ENCODE measurements at places on chromosomes 6 and 20. TPM values are rescaled to one million over a fixed set of nuclear protein-coding genes. Genes with fewer than 3 reads are reported as not detected.

GRCh38 chr6:1346101-1346500 lies 34.2 kb downstream of the FOXQ1 start:
- no peak overlapping the region for H3K4me3 ChIP-seq
- H3K36me3 ChIP-seq, result no peaks in the 10 kb centered on the region
- H3K4me1 ChIP-seq, result no peaks in the 10 kb centered on the region
- H3K27ac ChIP-seq, result no peak overlapping the region
- DNase-seq, result no peak

DNA sequence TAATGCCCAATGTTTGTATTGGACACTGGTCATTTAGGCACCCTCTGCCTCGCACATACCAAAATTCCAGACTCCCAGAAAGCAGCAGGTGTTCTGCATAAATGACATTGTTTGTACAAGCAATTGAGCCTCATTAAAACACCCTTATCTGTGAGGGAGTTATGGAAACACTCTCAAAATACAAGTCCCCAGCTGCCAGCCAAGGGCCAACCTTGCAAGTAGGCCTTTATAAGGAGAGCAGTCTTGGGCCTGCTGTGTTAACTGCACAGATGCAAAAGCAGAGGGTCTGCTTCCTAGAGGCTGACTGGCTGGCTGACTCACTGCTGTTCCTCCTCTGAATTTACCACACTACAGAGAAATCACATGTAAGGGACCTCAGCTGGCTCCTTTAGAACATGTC lies 150.4 kb upstream of the HMGN3 start:
- H3K4me1 ChIP-seq, result peaks cover 19% of the 10 kb centered on the region
- H3K27ac ChIP-seq, result peak overlapping the region; percentile 20
- no peaks in the 10 kb centered on the region for H3K27me3 ChIP-seq
- no peaks in the 10 kb centered on the region for H3K36me3 ChIP-seq

- no peak overlapping the region for H3K27ac ChIP-seq
- H3K27me3 ChIP-seq, result no peaks in the 10 kb centered on the region
- no peaks in the 10 kb centered on the region for H3K4me1 ChIP-seq
- H3K4me3 ChIP-seq, result no peak overlapping the region
- no peaks in the 10 kb centered on the region for H3K36me3 ChIP-seq
- DNase-seq, result no peak
Measured at GRCh38 chr6:4751823-4752464, 24.3 kb upstream of the CDYL start.

GRCh38 chr6:34049395-34050342 lies 96.2 kb downstream of the GRM4 start:
- no peaks in the 10 kb centered on the region for H3K36me3 ChIP-seq
- no peaks in the 10 kb centered on the region for H3K4me1 ChIP-seq
- no peak for DNase-seq
- no peak overlapping the region for H3K4me3 ChIP-seq
- H3K27ac ChIP-seq, result no peak overlapping the region

- DNase-seq, result peak; percentile 56
- peak overlapping the region; percentile 88 for H3K4me3 ChIP-seq
- H3K27me3 ChIP-seq, result no peaks in the 10 kb centered on the region
Measured at GRCh38 chr6:41940759-41941279, 789 bp downstream of the CCND3 start.

GRCh38 chr6:27541212-27541932 lies 68.5 kb upstream of the ZNF184 start:
- no peaks in the 10 kb centered on the region for H3K36me3 ChIP-seq
- H3K4me1 ChIP-seq, result no peaks in the 10 kb centered on the region
- no peaks in the 10 kb centered on the region for H3K27me3 ChIP-seq

- no peak overlapping the region for H3K27ac ChIP-seq
- H3K36me3 ChIP-seq, result peaks cover 12% of the 10 kb centered on the region
- H3K27me3 ChIP-seq, result no peaks in the 10 kb centered on the region
- H3K4me3 ChIP-seq, result no peak overlapping the region
- no peak for DNase-seq
- peaks cover 4% of the 10 kb centered on the region for H3K4me1 ChIP-seq
Measured at GRCh38 chr6:83051377-83052172, 14.1 kb downstream of the UBE3D start.

DNA sequence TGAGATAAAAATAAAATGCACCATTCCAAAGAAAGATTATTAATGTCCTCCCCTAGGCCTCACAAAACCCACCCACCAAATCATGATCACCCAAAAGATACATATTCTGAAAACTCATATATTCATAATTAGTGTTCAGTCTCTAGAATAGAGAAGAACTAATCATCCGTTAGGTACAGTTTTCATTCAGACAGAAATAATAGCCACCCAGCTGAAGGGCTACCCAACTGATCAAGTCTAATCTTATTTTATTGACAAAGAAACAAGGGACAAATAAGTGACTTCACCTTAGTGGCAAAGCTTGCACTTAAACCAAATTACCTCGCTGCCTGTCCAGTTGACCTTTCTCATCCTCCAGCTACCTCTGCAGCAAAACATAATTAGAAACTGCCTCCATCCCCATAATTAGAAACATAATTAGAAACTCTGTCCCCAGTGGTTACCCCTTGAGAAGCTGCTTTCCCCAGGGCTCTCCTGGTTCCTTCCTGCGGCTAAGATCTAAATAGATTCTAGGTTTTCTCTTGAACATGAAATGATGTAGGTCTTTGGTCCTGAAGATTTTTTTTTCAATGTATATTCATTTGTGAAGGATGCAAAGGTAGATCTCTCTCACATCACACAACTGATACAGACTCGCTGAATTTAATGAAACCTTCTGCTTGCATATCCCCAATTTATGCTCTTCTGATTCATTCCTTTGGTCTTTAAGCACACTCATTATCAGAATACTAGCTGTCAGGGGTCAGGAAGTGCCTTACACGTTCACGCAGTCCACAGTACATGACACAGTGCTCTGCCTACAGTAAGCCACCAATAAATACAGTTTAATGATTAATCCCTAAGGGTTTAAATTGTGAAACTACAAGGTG lies 46.3 kb downstream of the HBS1L start:
- no peaks in the 10 kb centered on the region for H3K27me3 ChIP-seq
- H3K4me1 ChIP-seq, result no peaks in the 10 kb centered on the region
- no peak overlapping the region for H3K27ac ChIP-seq
- H3K36me3 ChIP-seq, result peaks cover 2% of the 10 kb centered on the region

- DNase-seq, result no peak
- H3K4me1 ChIP-seq, result no peaks in the 10 kb centered on the region
- H3K36me3 ChIP-seq, result no peaks in the 10 kb centered on the region
Measured at GRCh38 chr6:13273202-13273930, 55.0 kb downstream of the TBC1D7 start.

DNA sequence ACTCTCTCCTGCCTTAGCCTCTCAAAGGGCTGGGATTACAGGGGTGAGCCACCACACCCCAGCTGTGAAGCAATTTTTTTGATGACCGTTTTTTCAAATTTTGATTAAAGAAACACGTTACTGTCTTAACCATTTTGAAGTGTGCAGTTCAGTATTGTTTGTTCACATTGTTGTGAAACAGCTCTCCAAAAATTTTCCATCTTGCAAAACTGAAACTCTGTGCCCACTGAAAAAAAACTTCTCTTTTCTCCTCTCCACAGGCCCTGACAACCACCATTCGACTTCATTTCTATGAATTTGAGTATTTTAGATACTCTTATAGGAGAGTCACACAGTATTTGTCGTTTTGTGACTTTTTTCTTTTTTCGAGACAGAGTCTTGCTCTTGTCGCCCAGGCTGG lies 53.9 kb downstream of the ECT2L start:
- DNase-seq, result no peak
- H3K4me3 ChIP-seq, result no peak overlapping the region
- H3K36me3 ChIP-seq, result no peaks in the 10 kb centered on the region
- no peaks in the 10 kb centered on the region for H3K4me1 ChIP-seq
- no peaks in the 10 kb centered on the region for H3K27me3 ChIP-seq

- no peaks in the 10 kb centered on the region for H3K27me3 ChIP-seq
- no peaks in the 10 kb centered on the region for H3K36me3 ChIP-seq
- H3K4me1 ChIP-seq, result no peaks in the 10 kb centered on the region
- H3K27ac ChIP-seq, result no peak overlapping the region
- no peak overlapping the region for H3K4me3 ChIP-seq
Measured at GRCh38 chr6:6597682-6598081, 9.2 kb downstream of the LY86 start.

- no peak overlapping the region for H3K27ac ChIP-seq
- peaks cover 5% of the 10 kb centered on the region for H3K4me1 ChIP-seq
- no peaks in the 10 kb centered on the region for H3K36me3 ChIP-seq
- H3K27me3 ChIP-seq, result no peaks in the 10 kb centered on the region
Measured at GRCh38 chr6:144353871-144354314, 68.8 kb downstream of the UTRN start.

- peaks cover 7% of the 10 kb centered on the region for H3K4me1 ChIP-seq
- H3K27me3 ChIP-seq, result no peaks in the 10 kb centered on the region
- no peak for DNase-seq
- no peak overlapping the region for H3K27ac ChIP-seq
- no peak overlapping the region for H3K4me3 ChIP-seq
- H3K36me3 ChIP-seq, result no peaks in the 10 kb centered on the region
Measured at GRCh38 chr6:5051394-5051793, 33.7 kb upstream of the PPP1R3G start.

DNA sequence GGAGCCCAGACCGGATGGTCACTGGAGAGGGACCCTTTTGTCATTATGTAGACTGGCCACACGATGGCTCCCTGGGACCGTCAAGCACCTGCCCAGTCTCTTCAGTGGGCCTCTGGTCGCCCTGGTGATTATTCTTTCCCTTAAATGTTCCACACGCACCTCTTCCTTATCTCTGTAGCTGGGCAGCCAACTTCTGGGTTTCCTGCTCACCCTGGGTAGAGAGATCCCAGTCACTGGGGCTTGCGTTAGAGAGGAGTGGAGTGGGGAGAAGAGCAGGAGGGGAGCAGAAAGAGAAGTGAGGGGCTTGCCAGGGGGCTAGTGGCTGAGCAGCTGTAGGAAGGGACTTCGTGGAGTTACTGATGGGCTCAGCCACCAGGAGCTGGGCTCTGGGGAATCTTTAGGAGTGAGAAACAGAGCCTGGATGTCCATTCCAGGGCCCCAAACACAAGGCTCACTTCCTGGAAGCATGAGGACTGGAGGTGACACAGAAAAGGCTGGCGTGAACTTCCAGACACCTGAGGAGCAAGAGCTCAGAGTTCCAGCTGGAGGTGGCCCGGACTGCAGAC lies 150.1 kb downstream of the DHX35 start:
- no peak overlapping the region for H3K4me3 ChIP-seq
- H3K36me3 ChIP-seq, result no peaks in the 10 kb centered on the region
- peak; percentile 73 for DNase-seq
- no peaks in the 10 kb centered on the region for H3K4me1 ChIP-seq
- H3K27me3 ChIP-seq, result peaks cover 36% of the 10 kb centered on the region
- H3K27ac ChIP-seq, result no peak overlapping the region

DNA sequence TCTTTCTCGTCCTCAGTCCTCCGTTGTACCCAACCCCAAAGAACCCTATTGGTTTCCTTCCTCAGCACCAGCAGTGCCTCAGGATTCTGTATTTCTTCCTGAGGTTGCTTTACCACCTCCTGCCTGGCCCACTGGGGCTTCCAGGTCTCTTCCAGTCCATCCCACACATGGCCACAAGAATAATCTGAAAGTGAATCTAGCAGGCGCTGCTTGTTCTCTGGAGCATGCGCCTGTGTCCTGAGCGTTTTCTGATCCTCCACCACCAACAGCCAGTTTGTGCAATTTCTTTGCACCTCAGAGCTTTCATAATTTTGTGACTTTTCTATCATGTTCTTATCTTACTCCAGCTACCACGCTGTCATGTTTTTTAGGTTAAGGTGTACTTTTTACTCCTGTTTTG lies 11.6 kb upstream of the HSP90AB1 start:
- no peak overlapping the region for H3K27ac ChIP-seq
- H3K36me3 ChIP-seq, result peaks cover 23% of the 10 kb centered on the region
- peaks cover 6% of the 10 kb centered on the region for H3K4me1 ChIP-seq
- H3K4me3 ChIP-seq, result no peak overlapping the region

- no peak for DNase-seq
- no peaks in the 10 kb centered on the region for H3K27me3 ChIP-seq
- H3K4me3 ChIP-seq, result no peak overlapping the region
- H3K4me1 ChIP-seq, result no peaks in the 10 kb centered on the region
Measured at GRCh38 chr6:65979120-65979519, 272.1 kb upstream of the EYS start.

- no peaks in the 10 kb centered on the region for H3K36me3 ChIP-seq
- H3K4me1 ChIP-seq, result peaks cover 7% of the 10 kb centered on the region
- H3K27me3 ChIP-seq, result no peaks in the 10 kb centered on the region
- DNase-seq, result no peak
- no peak overlapping the region for H3K4me3 ChIP-seq
- no peak overlapping the region for H3K27ac ChIP-seq
Measured at GRCh38 chr6:42147138-42147562, 4.7 kb upstream of the C6orf132 start.

DNA sequence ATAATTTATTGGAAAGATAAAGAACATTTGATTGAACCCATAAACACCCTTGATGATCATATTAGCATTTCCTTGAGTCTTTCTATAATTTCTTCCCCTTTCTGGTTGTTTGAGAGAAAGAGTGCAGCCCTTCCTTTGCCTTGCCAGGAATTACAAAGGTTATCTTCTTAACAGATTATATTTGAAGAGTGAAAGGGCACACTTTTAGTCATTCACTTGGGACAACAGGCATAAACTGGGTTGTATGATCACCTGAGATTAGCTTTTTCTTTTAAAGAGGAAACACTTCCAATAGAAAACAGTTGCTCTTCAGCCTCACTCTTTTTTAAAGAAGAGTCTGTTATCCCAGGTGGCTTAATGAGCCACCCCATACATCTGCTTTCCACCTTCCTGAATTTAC lies 295.2 kb downstream of the PHF3 start:
- H3K4me1 ChIP-seq, result no peaks in the 10 kb centered on the region
- no peaks in the 10 kb centered on the region for H3K36me3 ChIP-seq
- H3K4me3 ChIP-seq, result no peak overlapping the region
- no peak for DNase-seq
- H3K27ac ChIP-seq, result no peak overlapping the region

DNA sequence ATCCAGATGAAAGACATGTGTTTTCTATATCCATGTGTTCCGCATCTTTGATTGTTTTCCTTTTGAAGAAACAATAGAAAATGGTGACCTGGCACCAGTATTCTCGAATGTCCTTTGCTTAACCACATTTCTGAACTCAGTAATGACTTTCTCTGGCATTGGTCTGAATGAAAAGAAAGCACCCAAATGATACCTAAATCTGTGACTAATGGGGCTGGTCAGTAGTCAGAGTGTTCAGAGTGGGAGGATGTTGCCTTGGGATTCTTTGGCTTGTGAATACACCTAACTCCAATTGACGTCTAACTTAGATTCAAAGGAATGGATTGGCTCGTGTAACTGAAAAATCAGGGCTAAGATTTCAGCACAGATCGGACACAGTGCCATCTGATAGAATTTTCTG lies 27.1 kb downstream of the PARD6B start:
- H3K4me3 ChIP-seq, result no peak overlapping the region
- H3K27me3 ChIP-seq, result peaks cover 17% of the 10 kb centered on the region
- no peak for DNase-seq
- no peak overlapping the region for H3K27ac ChIP-seq
- H3K4me1 ChIP-seq, result peaks cover 7% of the 10 kb centered on the region

GRCh38 chr20:34472246-34472925 lies 43.8 kb upstream of the DYNLRB1 start:
- no peak overlapping the region for H3K4me3 ChIP-seq
- peak; percentile 77 for DNase-seq
- no peaks in the 10 kb centered on the region for H3K27me3 ChIP-seq
- H3K27ac ChIP-seq, result peak overlapping the region; percentile 8
- peaks cover 53% of the 10 kb centered on the region for H3K36me3 ChIP-seq
- H3K4me1 ChIP-seq, result peaks cover 52% of the 10 kb centered on the region

GRCh38 chr6:170182093-170182780 lies 108.6 kb downstream of the DLL1 start:
- H3K36me3 ChIP-seq, result no peaks in the 10 kb centered on the region
- H3K27ac ChIP-seq, result no peak overlapping the region
- no peaks in the 10 kb centered on the region for H3K27me3 ChIP-seq
- no peak overlapping the region for H3K4me3 ChIP-seq
- no peaks in the 10 kb centered on the region for H3K4me1 ChIP-seq

Gene RIMS1
- total RNA-seq, result 0.24 TPM

Gene RAD21L1
- total RNA-seq, result not detected

Gene IL17F
- total RNA-seq, result not detected

Gene ABT1
- 26.6 TPM for total RNA-seq
